ENCODE measurements at places on chromosomes 5 and 9. TPM values are rescaled to one million over a fixed set of nuclear protein-coding genes. Genes with fewer than 3 reads are reported as not detected.

Gene ENHO
- not detected for total RNA-seq

Gene ENTREP1
- total RNA-seq: 8.0 TPM

Gene OLFML2A
- 2.2 TPM for total RNA-seq

Gene RLN2
- total RNA-seq: not detected

Gene ANKRD31
- 0.05 TPM for total RNA-seq

Gene SKP2
- 51.9 TPM for total RNA-seq
